ENCODE measurements at places on chromosomes 7 and 10. TPM values are rescaled to one million over a fixed set of nuclear protein-coding genes. Genes with fewer than 3 reads are reported as not detected.

The NKX6-2 gene
- total RNA-seq, result not detected

The SPDYE5 gene
- 0.17 TPM for total RNA-seq

The TRIM50 gene
- 0.12 TPM for total RNA-seq

- no peak for DNase-seq
Observed at GRCh38 chr10:69896606-69897231, 95.0 kb downstream of the COL13A1 start.

- no peak for DNase-seq
Observed at GRCh38 chr7:37363536-37364491, 84.8 kb downstream of the ELMO1 start.

DNA sequence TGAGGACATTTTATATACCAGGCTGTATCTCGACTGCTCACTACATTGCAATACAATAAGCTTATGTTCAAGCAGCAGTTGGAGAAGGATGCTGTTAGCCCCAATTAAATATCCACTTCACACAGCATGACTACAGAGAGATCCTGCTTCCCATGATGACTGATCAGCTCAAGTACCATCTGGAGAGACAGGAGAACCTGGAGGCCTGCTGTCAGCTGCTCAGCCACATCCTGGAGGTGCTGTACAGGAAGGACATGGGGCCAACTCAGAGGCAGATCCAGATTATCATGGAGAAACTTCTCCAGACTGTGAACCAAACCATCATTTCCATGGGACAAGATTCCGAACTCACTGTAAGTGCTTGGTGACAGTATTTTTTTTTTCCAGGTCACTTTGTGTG lies 22.5 kb downstream of the RNF133 start:
- no peak for DNase-seq

GRCh38 chr7:35480806-35481205 lies 214.1 kb downstream of the HERPUD2 start:
- DNase-seq, result no peak

- DNase-seq, result no peak
Observed at GRCh38 chr10:10847387-10847786, 170.3 kb upstream of the CELF2 start.

DNA sequence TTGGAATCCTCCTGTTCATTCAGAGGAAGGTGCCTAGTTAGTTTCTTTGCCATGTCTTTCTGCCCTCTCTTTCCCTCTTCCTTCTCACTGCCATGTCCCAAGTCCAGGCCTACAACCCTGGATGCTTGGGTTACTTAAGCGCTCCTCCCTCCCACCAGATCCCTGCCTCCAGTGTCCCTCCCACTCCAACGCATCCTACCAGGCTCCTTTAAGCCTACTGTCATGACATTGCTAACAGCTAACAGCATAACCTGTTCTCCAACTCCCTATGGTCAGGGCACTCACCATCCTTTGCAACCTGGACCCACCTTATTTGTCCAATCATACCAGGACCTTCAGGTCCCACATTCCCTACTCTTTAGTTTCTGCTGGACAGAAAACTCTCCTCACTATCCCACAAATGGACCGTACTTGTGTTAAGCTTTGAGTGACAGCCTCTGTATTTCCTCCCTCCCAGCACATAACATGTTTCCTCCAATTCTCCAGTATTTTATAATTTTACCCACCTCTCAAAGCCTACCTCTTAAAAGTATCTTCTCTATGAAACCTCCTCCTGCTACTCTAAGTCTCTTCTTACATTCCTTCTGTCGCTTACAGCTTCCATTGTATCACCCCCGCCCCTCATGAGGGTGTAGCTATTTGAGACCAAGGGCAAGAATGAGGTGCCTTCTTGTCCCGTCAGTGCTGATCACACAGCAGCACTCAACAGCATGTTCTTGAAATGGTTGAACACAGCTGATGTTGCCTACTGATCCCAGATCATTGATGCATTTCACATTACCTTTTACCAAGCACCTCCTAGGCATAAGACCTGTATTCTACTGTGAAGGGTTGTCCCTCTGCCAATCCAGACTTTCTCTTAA lies 1.7 kb downstream of the BLNK start:
- no peak for DNase-seq

GRCh38 chr10:96360766-96361165 lies 2.0 kb upstream of the OPALIN start:
- no peak for DNase-seq

- no peak for DNase-seq
Observed at GRCh38 chr10:74275755-74276290, 124.8 kb downstream of the ADK start.

- peak; percentile 22 for DNase-seq
Observed at GRCh38 chr7:44305564-44306507, 19.6 kb downstream of the CAMK2B start.

DNA sequence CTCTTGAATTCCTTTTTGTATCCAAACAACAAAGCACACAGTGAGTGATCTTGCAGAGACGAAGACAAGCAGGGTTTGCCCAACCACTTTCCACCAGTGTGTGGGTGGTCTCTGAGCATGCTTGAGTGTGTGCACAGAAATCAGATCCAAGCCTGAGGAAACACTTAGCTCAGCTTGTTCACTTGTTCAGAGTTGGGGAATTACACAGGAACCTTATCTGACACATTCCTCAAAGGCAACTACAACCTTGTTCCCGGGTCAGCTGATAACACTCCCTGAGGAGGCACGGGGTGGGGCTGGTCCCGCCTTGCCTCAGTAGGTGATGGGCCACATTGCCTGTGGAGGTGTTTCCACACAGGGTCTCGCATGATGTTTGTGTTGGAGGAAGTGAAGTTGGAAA lies 216.9 kb downstream of the DYNC1I1 start:
- DNase-seq, result no peak

DNA sequence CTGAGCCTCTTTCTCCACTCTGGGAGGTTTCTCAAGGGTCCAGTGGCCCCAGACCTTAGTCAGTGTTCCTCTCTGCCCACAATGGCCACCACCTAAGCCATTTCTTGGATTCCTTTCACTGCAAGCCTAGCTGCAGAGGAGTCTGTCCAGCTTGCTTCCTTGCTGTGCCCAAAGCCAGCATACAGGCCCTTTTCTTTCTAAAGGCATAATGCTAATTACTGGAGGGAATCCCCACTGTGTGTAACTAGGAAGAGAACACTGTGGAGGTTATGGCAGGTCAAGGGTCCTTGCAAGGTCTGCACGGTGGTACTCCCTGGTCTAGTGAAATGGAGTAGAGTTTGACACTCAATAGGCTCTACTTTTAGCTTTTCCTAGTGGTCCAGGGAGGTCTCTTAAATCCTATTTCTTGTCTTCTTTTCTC lies 70.4 kb upstream of the CC2D2B start:
- no peak for DNase-seq

GRCh38 chr10:37535459-37536246 lies 321.8 kb downstream of the ZNF248 start:
- DNase-seq, result no peak
